Central memory CD4-positive, alpha-beta T cell (primary cell): ENCODE measurements at places on chromosomes 1 and 21.

DNA sequence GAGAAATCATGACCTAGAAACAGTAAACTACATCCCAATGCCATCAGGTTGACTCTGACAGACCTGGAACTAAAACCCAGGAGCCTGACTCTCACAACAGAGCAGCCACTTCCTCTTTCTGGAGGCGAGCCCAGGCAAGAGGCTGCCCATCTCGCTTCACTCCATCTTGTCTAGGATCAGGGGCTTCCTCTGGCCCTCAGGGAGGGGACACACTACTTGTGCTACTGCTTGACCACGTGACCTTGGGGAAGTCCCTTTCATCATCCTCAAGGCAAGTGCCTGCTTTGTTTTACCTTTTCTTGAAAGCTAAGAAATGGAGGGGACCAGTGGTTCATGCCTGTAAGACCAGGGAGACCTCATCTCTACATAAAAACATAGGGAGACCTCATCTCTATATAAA is 2.6 kb upstream of the TENT5B start:
- DNase-seq: no peak

DNA sequence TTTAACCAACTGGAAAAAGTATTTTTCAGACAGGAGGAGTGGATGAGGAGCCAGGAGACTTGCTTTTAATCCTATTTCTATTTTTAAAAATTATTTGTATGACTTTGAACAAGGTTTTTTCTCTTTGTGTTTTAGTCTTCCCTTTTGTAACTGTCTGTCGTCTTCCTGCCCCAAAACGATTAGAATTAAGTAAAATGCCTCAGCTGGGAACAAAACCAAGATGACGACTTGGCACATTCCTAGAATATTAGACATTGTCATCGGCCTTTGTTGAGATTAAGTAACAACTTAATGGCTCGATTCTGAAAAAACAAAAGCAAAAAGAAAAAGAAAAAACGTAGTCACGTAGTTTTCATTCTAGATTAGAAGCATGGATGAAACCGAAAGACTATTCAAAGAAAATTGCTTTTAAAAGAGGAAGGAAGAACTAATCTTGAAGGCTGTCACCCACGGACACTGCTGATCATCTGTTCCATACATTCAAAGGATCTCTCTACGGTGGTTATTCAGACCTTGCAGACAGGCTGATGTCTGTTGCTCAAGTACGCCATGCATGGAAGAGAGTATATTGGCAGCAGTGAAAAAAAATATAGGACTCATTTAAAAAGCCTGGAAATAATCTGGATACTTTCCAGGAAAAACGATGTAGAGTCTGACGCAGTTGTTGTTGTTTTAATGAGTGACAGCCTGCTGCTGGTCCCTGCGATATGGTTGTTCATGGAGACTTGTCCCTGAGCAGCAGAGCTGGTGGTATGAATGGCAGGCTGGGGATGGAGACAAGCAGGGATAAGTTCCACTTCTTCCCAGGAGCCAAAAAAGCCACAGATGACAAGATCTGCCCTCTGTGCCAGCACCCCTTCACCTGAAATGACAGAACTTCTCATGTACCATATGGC is 16.8 kb downstream of the GNG4 start:
- DNase-seq: no peak

DNA sequence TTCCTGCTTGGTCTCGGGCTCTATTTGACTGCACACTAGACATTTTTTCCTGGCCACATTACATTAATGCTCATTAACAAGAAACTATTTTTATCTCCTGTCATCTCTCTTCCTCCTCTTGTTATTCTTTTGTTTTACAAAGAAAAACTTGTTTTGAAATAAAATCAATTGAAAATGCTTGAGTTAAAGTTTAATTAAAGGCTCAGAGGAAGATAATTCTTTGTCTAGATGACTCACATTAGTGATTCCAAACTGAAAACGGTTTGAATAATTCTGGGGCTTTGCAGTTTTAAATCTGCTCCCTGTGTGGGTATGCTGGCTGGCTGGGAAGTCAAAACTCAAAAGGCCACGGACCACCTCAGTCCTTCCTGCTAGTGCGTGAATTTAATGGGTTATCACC is 29.6 kb downstream of the RGS5 start:
- DNase-seq: no peak

- peak; percentile 68 for DNase-seq
Observed at GRCh38 chr1:19715334-19716203, 50.9 kb downstream of the HTR6 start.

GRCh38 chr1:10767282-10767681 is 29.2 kb downstream of the CASZ1 start:
- DNase-seq: no peak

GRCh38 chr21:29176471-29177120 is 46.2 kb downstream of the MAP3K7CL start:
- DNase-seq: no peak

DNA sequence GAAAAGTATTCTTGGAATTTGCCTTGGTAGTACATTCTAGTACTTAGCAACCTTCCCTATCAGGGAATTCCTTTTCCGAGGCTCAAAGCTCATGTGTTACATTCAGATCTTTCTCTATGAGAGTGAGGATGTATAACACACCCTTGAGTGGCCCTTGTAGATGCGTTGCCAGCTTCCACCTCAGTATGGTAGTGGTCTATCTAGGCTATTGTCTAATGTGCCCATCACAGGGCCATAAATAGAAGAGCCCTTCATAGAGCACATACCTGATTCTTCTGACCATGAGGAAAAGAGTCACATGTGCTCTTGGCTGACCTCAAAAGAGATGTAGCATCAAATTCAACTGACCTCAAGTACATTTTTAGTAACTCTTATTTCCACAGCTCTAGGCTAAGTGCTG is 14.0 kb upstream of the ZC3H11B start:
- DNase-seq: no peak

GRCh38 chr21:29625990-29626389 is 313.8 kb downstream of the GRIK1 start:
- DNase-seq: no peak

GRCh38 chr21:42013376-42013775 is 3.2 kb upstream of the ZBTB21 start:
- DNase-seq: no peak

- no peak for DNase-seq
Observed at GRCh38 chr1:175287849-175288248, 95.3 kb upstream of the KIAA0040 start.

DNA sequence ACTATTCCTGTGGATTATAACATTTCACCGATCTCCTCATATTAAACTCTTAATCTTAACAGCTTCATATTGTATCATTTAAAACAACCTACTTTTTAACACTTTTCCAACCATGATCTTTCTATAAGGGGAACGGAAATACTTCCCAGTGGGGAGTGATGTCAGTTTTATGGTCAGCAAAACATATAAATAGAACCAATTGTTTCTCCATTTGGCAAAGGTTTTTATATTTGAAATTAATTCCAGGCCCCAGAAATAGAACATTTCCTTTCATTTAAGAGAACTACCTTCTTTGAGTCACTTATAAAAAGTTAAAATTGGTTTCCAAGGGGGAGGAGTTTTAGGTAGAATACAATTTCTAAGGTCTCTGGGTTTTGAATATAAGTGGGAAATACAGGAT is 189.6 kb downstream of the TGFBR3 start:
- no peak for DNase-seq

DNA sequence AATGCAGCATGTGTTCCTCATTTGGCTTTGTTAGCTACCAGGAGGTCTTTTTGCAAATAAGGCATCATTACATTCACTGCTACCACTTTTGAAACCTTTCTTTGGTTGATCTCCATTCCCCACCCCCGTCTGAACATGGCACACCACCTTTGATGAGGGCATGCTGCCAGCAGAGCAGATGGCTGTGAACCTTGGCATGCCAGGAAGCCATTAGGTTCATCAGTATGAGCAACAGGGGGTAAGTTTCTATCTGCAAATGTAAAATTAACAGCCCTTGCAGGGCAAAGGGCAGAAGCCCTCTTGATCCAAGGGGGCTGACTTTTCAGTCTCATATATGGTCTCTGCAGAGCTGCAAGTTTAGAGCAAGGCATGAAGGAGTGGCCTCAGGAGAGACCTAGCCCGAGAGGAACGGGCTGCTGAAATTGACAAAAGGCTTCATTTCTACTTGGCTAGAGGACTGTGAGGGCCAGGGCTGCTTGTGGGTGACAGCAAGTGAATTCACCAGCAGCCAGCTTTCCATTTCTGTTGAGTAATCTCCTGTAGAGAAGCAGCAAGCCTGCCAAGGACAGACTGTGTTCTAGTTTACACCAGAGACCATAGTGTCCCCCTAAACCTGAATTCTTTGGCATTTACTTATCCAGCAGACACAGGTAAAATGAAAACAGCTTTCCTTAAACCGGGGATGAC is 127.9 kb downstream of the ZNF326 start:
- no peak for DNase-seq

DNA sequence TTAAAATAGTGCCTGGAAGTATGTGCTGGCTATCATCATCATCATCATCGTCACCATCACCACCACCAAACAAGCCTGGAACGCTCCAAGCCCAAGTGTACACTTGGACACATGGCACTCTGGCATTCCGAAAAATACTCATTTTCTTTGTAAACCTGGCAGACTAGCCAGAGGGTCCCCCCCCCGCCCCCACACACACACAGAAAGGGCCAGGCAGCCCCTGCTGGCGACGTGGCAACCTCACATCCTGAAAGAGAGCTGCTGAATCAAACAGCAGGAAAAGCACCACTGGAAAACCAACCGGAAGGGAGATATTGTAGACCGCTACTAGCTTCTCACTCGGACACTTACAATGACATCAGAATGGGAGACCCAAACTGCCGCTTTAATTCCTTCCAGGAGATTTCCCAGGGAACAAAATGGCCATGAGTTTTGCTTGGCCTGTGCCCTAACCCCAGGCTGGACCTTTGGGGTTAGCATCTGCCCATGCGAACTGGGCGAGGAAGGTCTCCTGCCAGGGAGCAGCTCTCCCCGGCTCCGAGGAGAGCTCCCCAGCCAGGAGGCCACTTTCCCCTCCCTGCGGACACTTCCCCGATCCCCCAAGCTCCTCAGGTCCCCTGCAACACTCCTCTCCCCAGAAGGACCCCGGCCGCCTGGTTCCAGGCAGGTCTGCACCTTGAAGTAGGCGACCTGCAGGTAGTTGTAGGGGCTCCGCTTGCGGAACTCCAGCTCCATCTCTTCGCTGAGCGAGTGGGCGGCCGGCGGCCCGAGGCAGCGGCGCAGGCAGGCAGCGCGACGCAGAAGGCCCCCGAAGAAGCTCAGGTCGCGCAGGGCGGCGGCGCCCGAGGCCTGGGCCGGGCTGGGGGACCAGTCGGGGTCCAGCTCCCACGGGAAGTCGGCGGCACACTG is 742 bp downstream of the P3H1 start:
- DNase-seq: no peak

- DNase-seq: peak; percentile 38
Observed at GRCh38 chr1:40389871-40390560, 16.5 kb downstream of the SMAP2 start.

DNA sequence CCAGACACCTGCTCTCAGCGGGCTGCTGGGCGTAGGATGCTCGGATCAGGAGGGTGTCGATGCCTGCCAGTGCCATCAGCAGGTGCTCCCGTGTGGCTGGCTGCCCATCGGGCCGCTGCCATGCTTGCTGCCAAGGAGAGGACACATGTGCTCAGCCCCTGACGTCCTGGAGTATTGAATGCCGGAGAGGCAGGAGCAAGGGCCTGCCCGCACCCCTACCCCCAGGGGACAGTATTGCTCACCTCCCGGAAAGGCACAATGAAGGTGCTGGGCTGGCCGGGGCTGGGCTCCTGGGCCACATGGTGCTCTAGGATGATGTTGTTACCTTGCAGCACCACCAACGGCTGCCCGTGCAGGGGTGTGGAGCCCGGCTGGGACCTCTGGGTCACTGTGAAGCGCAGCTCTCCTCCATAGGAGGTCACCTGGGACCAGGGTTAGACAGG is 61.5 kb downstream of the HSPG2 start:
- no peak for DNase-seq

DNA sequence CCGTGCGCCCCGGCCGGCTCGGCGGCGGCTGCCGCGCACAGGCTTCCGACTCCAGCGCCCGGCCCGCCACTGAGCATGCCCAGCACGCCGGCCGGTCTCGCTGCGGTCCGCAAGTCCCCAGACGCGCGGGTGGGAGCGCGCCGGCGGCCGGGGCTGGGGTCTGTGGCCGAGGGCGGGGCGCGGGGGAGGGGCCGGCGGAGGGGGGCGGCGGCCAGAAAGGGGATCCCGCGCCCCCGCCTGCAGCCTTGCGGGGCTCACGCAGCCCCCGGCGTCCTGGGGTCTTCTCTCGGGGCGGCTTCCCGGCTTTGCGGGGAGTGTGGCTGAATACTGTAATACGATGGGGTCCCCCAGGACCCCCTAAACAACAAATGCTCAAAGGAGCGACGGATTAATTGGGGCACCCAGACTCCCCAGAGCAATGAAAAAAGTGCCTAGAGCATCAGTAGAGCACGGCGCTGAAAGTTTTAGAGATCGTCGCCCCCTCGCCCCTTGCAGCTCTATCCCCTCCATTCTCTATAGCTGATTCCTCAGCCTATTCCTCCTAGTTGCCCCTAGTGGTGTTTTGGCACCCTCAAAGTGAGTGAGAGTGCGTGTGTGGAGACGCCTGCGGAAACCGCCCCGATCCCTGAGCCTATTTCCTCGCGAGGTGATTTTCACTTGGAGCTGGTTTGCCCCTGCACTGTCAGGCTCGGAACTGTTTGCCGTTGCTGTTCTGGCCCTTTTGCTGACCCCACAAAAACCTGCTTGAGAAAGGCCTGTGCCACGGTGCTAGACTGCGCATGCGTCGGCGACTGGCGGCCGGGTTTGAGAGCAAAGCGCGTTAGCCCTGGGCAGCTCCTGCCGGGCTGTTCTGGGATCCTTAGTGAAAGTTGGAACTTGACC is at the start of gene VAV3:
Gene VAV3, minus strand, starts transcription at position 71 of the 882 bp plus-strand sequence. CDS start 311 bp downstream, outside the sequence.
- DNase-seq: peak; percentile 27

DNA sequence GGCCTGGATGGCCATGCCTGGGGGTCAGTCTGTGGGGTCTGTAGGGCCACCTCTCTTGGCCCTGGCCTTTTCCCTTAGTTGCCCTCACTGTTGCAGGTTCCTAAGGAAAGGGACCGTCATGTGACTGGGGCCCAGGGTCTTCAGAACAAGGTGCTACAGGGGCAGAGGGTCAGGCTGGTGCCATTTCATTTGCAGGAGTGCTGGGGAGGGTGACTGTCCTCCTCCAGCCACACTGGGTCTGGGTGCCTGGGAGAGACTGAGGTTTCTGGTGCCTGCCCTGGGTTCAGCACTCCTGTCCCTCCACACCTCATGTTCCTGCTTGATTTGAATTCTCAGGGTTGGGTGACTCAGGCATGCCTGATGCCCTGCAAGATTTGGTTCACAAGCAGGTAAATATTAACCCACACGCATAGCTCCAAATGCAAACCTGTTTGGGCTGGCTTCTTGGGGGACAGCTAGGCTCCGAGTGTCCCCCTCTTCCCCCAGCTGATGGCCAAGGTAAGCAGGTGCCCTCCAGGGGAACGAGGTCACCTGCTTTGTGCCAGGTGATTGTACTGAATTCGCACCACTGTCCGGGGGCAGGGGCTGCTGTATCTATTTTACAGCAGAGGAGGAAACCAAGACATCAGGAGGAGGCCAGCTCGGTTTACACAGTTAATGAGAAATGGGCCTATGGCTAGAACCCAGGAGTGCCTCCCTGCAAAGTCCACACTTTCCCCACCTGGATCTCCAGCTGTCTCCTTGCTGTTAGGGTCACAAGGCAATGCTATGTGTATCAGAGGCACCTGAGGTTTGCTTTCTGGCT is 20.3 kb downstream of the ARHGEF10L start:
- DNase-seq: no peak
